ENCODE measurements at places on chromosomes 2 and 18. TPM values are rescaled to one million over a fixed set of nuclear protein-coding genes. Genes with fewer than 3 reads are reported as not detected.

GRCh38 chr2:32418778-32419177 lies 62.0 kb downstream of the BIRC6 start:
- no peaks in the 10 kb centered on the region for H3K4me1 ChIP-seq
- H3K36me3 ChIP-seq: peaks cover 39% of the 10 kb centered on the region
- H3K4me3 ChIP-seq: no peak overlapping the region

DNA sequence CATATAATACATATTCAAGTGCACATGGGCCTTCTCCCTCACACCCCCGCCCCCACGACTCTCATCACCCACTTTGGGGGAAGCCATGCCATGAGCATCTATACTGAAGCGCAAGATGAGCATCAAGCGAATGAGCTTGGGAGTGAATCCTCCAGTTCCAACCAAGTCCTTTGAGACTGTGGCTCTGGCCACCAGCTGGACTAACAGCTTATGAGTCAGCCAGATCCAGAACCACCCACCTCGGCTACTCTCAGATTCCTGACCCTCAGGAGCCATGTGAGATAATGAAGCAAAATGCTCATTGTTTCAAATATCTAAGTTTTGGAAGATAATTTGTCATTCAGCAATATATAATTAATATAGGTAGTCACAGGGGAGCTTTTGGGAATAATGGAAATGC lies 22.2 kb upstream of the IL1RL1 start:
- H3K27ac ChIP-seq: no peak overlapping the region
- no peak overlapping the region for H3K4me3 ChIP-seq
- H3K36me3 ChIP-seq: no peaks in the 10 kb centered on the region
- DNase-seq: no peak
- no peaks in the 10 kb centered on the region for H3K27me3 ChIP-seq
- H3K4me1 ChIP-seq: no peaks in the 10 kb centered on the region

Gene POTEJ
- not detected for total RNA-seq

Gene SMPD4
- 104 TPM for total RNA-seq
